Gastroesophageal sphincter (tissue), 4 donors: ENCODE measurements at places on chromosomes 1 and 21.

- no peak for ATAC-seq
Measured at GRCh38 chr1:215001419-215002021, 81.0 kb upstream of the KCNK2 start.

- no peak for ATAC-seq
Measured at GRCh38 chr1:22153660-22154437, 11.0 kb upstream of the WNT4 start.

DNA sequence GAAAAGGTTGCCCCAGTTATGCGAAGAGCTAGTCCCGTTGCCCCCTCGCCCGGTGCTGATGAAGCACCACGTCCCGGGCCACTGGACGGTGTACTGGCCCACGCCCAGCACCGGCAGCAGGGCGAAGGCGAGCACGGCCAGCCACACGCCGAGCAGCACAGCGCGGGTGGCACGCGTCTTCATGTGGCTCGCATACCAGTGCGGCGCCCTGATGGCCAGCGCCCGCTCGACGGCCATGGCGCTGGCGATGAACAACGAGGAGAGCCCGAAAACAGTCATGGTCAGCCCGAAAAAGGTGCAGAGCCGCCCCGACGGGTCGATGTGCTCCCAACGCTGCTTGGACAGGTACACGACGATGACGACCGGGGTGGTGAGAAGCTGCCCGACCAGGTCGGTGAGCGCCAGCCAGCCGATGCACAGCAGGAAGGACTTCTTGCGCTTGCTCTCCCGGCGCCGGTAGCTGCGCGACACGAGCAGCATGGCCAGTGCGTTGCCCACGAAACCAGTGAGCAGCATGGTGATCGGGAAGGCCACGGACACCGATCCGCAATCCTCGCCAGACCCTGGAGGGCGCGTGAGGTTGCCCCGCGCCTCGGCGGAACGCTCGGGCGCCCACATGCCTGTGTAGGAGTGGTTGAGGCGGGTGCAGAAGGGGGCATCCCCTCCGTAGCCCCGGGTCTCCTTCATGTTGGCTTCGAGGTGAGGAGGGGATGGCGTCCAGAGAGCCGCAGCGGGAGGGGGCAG, 553 bp downstream of the PTGER3 start:
- peak; percentile 28 for ATAC-seq

- ATAC-seq: no peak
Measured at GRCh38 chr21:28230559-28230958, 762.1 kb downstream of the LTN1 start.

DNA sequence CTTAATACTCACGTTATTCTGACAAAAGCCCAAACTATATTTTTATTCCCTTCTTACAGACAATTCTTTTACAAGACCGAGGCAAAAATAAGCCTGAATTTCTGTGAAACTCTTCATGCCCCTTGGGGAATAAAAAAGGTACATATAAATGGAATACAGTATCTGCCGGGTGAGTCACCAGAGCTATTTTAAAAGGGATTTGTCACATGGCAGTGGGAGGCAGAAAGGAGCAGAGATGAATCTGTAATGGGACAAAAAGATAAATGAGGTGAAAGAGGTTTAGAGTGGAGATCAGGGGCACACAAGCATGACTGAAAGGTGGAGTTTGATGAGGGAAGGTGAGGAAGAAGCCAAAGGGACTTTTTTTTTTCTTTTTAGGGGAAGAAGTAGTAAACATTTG, 8.8 kb downstream of the XCL1 start:
- ATAC-seq: no peak

DNA sequence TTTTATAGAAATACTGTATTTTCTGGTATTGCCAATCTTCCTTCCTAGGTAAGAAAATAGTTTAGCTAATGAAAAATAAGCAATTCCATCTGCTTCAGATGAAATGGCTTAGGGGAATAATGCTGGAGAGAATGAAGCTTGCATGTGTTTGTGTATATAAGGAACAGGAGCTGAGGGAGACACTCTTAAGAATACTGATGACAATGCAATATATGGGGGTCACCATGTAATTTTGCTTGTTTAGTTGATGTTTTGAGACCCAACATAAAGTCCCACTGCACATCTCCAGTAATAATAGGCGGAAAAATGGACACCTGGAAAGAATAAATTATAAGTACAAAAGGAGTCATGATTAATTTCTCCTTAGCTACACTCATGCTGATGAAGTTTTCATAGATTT, 110.8 kb upstream of the BRINP3 start:
- ATAC-seq: no peak

DNA sequence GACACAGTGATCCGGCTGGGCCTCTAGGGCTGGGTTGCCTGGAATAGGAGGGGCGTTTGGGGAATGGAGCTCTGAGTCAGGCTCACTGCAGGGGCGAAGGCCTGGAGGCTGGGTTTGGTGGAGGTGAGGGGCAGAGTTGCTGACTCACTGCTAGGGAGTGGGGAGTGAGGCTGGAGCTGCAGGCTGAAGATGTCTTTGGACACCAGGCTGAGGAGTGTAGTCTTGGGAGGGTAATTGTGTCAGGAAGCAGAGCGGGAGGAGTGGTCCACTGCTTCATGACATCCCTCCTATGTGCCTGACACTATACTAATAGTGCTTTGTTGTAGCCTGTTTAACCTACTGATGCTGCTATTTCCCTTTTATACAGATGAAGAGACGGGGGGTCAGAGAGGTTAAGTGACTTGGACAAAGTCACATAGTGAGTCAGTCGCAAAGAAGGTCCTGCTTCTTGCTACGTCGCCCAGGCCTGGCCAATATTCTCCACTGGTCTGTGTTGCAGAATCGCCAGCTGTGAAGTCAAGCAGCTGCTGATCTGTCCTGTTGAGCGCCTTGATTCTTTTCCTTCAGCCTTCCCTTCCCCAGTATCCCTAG, 13.6 kb downstream of the ACTL8 start:
- ATAC-seq: peak; percentile 85
